ENCODE measurements at places on chromosomes 11 and 22. TPM values are rescaled to one million over a fixed set of nuclear protein-coding genes. Genes with fewer than 3 reads are reported as not detected.

GRCh38 chr11:18000760-18001159 lies 12.1 kb downstream of the SERGEF start:
- no peak for DNase-seq

DNA sequence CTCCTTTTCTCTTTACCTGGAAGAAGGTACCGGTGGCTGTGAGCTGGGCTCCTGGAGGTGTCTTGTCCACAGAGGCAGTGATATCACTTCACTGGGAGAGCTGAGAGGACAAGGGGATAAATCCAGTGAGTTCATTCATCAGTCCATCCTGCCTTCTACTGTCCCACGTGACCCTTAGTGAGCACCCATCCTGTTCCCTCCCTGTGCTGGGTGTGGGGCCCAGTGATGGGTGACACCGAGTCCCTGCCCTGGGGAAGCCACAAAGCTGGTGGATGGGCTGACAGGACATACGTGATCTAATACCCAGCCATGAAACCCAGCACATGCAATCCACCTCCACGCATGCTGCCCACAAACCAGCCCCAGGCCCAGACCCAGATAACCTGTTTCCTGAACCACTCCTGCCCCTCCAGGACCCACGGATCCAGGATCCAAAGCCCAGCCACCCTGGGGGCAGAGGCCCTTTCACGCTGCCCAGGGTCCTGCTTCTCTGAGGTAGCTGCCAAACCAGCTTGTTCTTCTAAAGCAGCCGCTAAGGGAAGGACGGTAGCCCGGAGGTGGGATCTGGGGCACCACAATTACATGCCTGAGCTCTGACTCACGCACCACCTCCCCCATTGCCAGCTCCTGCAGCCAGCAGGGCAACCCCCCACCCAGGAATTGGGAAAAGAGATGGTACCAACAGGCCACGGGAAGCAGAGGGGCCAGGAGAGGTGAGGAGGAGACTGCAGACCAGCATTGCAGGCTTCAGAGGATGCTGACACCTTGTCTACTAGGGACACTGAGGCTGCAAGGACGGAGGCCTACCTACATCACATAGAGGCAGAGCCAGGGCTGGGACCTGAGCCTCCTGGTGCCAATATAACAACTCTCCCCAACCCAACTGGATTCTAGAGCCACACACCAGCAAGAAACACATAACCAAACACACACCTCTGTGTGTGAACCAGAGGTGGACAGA lies 35.2 kb downstream of the GDPD5 start:
- DNase-seq, result no peak

Gene OR52B4
- not detected for total RNA-seq

DNA sequence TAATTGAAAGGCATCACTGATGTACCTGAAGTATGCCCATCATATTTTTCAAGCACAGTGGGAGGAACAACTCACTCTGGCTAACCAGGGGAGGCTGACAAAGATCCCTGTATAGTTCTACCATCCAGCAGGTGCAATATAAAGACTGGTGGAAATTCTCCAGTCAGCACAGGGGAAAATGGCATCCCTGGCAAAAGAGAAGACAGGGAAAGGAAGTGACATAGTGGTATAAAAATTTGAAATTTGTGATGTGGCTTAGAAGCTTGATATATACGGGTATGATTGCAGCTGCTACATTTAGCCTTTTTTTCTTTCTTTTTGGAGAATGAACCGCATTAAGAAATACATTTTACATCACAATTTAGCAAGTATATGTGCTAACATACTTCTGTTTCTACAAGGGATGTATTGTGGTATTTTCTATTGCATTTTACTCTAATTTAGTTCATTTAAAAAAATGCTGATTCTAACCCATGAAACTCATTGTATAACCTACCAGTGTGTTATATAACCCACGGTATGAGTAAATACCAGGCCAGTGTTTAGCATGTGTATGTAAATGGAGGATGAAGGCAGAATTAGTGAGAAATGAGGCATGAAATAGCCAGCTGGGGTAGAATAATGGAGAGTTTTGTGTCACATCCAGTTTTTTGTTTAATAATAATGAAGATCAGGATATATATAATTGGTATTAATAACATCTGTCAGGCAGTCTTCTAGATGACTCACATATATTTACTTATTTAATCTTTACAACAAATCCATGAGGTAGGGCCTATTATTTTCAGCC lies 186.1 kb downstream of the ARHGAP42 start:
- DNase-seq, result no peak

GRCh38 chr11:124762624-124763155 lies 600 bp upstream of the ESAM start:
- no peak for DNase-seq

DNA sequence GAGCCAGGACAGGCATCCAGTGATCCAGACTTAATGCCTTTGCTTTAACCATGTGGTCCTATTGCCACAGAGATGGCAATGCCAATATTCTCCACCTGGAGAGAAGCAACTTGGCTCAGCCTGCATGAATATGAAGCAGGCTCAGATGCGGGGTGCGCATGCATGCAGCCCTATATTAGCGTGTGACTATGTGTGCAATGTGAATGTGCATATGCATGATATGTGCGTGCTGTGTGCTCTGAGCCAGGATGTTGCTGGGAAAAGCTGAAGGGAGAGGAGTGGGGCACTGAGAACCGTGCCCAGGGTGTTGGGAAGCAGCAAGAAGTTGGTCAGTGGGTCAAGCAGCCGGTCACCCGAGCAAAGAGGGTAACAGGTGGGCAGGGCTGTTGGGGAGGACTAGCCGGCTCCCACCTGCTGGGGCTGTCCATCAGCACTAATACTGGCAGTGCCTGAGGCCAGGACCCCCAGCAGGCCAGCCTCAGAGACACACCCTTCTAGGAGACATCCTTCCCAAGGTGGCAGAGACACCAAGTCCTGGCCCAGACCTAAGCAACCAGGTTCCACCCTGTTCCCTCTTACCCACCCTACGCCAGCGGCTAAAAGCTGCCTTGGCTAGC lies 24.8 kb upstream of the MYOD1 start:
- no peak for DNase-seq

GRCh38 chr22:36252754-36253522 lies at the start of gene APOL1:
TSS of gene APOL1 (plus strand) at chr22:36253133. CDS start at chr22:36254956, 1,823 bp downstream.
- DNase-seq, result no peak

- DNase-seq, result no peak
Observed at GRCh38 chr22:27472975-27473374, 328.6 kb downstream of the MN1 start.

- no peak for DNase-seq
Observed at GRCh38 chr11:85595285-85595884, 31.8 kb downstream of the DLG2 start.

GRCh38 chr11:9905960-9906791 lies 242.3 kb downstream of the SWAP70 start:
- DNase-seq, result no peak

- no peak for DNase-seq
Observed at GRCh38 chr11:44852952-44853351, 97.7 kb downstream of the TP53I11 start.

GRCh38 chr11:131695889-131696429 lies 325.5 kb downstream of the NTM start:
- no peak for DNase-seq

- no peak for DNase-seq
Observed at GRCh38 chr11:107392611-107393010, 65.0 kb downstream of the CWF19L2 start.

Gene MAPK8IP1
- total RNA-seq, result 2.6 TPM

Gene C1QTNF5
- 11.6 TPM for total RNA-seq

DNA sequence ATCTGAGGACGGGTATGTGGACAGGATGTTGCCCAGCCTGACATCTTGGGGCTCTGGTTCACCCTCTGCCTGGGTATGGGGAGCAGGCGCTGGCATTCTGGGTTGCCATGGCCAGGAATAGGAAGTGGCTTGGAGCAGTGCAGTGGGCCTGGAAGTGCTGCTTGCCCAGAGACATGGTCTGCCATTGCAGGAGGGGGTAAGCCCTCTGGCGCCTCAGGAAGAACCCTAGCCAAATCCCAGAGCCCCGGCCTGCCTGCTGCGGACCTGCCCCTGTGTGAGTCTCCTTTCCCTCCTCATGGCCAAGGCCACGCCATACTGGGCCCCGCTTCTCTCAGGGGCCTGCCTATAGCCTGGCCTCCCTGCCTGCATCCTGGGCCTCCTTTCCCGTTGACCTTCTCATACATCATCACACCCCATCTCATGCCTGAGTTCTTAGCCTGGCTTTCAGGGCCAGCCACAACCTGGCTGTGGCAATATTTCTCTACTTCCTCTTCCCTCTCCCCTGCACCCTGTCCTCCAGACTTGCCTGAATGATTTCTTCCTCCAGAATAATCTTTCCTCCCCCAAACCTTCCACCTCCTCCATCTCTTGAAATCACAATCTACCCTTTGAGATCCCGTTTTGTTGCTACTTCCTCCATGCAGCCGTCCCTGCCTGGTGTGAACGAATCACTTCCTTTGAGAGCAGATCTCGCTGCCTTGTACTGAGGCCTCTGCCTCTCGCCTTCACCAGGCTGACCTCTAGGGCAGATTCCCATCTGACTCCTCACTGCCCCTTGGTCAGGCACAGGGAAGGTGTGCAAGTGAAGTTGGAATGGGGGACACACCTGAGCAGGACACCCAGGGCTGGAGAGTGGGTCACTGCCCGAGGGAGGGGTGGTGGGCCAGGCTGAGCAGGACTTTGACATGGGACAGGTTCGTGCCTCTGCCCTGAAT lies 5.2 kb downstream of the CAPN5 start:
- no peak for DNase-seq

DNA sequence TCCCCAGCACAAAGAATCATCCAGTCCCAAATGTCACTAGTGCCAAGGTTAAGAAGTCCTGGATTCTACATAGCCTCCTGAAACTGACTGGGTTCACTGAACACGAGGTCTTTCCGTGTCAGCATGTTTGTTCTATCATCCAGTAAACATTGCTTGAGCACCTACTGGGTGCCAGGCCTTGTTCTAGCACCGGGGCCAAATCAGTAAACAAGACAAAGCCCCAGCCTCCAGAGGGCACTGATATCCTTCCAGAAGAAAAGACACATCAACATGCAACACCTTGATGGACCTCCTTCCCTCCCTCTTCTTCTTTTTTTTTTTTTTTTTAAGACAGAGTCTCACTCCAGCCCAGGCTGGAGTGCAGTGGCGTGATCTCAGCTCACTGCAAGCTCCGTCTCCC lies 26.9 kb downstream of the TPST2 start:
- DNase-seq, result no peak

DNA sequence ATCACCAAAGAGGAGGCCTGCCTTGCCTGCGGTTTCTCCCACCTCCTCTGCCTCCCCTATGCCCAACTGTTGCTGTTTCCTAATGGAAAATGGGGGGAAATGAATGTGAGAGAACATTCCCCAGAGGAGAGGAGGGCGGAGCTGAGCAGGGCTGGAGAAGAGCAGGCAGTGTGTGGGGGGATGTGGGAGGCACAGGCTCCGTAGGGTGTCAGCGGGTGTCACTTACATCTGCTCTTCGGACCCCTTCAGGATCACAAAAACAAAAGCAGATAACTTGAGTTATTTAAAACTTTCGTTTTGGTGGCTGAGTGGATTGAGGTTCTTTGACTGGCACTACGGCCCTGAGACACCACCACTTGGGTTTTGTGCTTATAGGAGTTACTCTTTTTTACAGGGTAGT lies 93.8 kb downstream of the CEP164 start:
- no peak for DNase-seq

Gene SYT13
- total RNA-seq, result 0.22 TPM

GRCh38 chr11:110830344-110830743 lies 118.1 kb upstream of the ARHGAP20 start:
- no peak for DNase-seq

DNA sequence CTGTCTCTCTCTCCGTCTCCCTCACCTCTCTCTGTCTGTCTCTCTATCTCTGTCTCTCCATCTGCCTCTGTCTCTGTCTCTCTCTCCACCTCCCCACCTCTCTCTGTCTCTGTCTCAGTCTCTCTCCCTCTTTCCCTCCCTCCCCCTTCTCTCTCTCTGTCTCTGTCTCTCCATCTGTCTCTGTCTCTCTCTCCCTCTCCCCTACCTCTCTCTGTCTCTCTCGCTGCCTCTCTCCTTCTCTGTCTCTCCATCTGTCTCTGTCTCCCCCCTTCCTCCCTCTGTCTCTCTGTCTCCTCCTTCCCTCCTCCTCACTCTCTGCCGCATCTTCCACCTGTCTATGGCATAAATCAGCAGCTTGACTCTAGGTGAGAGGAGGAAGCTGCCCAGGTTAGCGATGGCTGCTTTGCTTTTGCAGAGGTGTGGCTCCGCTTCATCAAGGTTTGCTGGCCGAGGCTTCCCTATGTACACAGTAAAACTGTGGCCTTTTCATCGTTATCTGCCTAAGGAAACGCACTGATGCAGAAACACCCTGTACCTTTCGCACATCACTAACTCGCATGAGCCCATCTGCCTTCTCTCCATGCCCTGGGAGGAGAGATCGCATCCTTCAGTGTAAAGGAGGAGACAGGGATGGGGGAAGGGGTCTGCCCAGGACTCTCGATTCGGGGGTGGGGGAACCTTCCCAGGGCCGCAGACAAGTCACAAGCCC lies 44.5 kb downstream of the ANO1 start:
- no peak for DNase-seq

Gene MAJIN
- not detected for total RNA-seq

Gene CNTF
- 3.5 TPM for total RNA-seq

DNA sequence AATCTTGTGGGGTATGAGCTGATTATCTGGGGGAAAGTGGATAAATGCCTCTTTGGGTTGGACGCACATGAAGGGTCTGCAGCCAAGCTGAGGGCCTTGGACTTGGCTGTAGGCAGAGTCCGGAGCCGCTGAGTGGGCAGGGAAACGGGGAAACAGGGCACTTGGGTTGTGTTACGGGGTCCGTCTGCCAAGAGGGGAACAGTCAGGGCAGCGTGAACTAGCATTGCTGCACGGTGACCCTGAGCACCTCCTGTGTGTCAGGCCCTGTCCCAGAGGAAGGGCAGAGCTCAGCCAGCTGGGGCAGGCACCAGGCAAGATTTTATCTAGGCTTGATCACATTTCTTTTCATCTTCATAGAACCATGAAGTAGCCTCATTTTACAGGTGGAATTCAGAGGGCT lies 11.9 kb downstream of the FAM83F start:
- peak; percentile 27 for DNase-seq

DNA sequence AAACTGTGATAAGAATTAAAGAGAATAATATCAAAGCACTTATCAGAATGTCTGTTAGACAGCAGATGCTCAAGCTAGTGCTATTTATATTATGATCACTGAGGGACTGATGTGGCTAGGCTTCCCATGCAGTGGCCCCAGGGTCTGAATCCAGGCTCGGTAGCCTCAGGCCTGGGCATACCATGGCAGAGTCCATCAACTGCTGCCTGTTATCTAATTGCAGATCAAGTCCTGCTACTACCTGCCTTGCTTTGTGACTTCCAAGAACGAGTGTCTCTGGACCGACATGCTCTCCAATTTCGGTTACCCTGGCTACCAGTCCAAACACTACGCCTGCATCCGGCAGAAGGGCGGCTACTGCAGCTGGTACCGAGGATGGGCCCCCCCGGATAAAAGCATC lies 57.5 kb downstream of the TIMP3 start:
- no peak for DNase-seq

Gene SLC25A18
- total RNA-seq, result 10.4 TPM

Gene MGAT3
- total RNA-seq, result 1.4 TPM

GRCh38 chr11:115506954-115507675 lies 2.9 kb upstream of the CADM1 start:
- no peak for DNase-seq

Gene TPBGL
- not detected for total RNA-seq

GRCh38 chr11:75868990-75869389 lies 54.0 kb downstream of the UVRAG start:
- no peak for DNase-seq

Gene P4HA3
- total RNA-seq, result 0.22 TPM

GRCh38 chr11:104917271-104918112 lies 19.2 kb upstream of the CASP12 start:
- DNase-seq, result no peak
